ENCODE measurements at places on chromosomes 11 and 22. TPM values are rescaled to one million over a fixed set of nuclear protein-coding genes. Genes with fewer than 3 reads are reported as not detected.

DNA sequence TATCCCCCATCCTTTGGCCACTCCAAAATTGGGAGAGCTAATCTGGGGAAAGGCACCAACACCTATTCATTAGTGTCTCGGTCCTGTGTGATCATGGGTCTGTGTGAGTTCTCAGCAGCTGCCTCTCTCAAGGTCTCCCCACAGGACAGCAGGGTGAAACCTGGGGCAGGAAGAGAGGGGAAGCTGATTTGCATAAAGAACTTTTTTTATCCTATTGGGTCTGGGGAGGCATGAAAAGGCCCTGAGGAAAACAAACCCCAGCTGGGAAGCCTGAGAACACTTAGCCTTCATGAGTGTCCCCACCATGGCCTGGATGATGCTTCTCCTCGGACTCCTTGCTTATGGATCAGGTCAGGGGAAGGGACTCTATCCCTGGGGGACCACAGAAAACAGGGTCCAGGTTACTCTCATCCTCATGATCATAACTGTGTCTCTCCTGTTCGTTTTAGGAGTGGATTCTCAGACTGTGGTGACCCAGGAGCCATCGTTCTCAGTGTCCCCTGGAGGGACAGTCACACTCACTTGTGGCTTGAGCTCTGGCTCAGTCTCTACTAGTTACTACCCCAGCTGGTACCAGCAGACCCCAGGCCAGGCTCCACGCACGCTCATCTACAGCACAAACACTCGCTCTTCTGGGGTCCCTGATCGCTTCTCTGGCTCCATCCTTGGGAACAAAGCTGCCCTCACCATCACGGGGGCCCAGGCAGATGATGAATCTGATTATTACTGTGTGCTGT, 116.0 kb upstream of the TOP3B start:
- H3K27me3 ChIP-seq = no peaks in the 10 kb centered on the region
- no peak for DNase-seq
- H3K4me3 ChIP-seq = no peak overlapping the region
- H3K27ac ChIP-seq = no peak overlapping the region

- no peak overlapping the region for H3K27ac ChIP-seq
- H3K4me3 ChIP-seq = no peak overlapping the region
- no peaks in the 10 kb centered on the region for H3K36me3 ChIP-seq
- no peak for DNase-seq
- no peaks in the 10 kb centered on the region for H3K4me1 ChIP-seq
- no peaks in the 10 kb centered on the region for H3K27me3 ChIP-seq
Observed at GRCh38 chr11:126919147-126919823, 81.3 kb downstream of the KIRREL3 start.

DNA sequence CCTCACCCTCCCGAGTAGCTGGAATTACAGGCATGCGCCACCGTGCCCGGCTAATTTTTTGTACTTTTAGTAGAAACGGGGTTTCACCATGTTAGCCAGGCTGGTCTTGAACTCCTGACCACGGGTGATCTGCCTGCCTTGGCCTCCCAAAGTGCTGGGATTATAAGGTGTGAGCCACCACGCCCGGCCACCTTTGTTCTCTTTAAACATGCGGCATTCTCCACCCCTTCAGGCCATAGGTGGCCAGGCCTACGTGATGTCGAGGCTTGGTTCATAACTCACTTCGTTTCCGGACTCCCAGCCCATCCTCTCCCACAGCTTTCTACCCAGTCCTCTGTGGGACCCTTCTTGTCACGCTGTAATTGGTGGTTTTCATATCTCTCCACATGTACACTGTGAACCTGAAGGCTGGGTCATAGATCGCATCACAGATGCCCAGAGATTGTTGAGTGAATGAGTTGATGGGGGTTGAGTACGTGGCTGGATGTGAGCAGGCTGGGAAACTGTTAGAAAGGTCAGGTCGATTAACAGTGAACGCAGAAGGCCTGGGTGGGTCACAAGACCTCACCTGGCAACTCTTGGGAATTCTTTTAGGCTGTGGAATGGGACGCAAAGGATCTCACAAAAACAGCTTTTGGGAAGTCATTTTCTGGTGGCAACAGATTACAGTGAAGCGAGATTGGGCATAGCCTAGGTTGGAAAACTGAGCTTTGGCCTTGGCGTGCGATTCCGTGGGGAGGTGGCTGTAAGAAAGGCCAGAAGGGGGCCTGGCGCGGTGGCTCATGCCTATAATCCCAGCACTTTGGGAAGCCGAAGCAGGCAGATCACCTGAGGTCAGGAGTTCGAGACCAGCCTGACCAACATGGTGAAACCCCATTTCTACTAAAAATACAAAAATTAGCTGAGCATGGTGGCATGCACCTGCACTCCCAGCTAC, 44.5 kb downstream of the ST14 start:
- H3K4me3 ChIP-seq = no peak overlapping the region
- no peaks in the 10 kb centered on the region for H3K36me3 ChIP-seq
- DNase-seq = no peak
- H3K27ac ChIP-seq = no peak overlapping the region
- no peaks in the 10 kb centered on the region for H3K4me1 ChIP-seq

GRCh38 chr11:65662247-65662798, 393 bp downstream of the RELA start:
- peaks cover 26% of the 10 kb centered on the region for H3K4me1 ChIP-seq
- peak overlapping the region; percentile 92 for H3K4me3 ChIP-seq
- peak overlapping the region; percentile 99 for H3K27ac ChIP-seq
- peaks cover 33% of the 10 kb centered on the region for H3K36me3 ChIP-seq

DNA sequence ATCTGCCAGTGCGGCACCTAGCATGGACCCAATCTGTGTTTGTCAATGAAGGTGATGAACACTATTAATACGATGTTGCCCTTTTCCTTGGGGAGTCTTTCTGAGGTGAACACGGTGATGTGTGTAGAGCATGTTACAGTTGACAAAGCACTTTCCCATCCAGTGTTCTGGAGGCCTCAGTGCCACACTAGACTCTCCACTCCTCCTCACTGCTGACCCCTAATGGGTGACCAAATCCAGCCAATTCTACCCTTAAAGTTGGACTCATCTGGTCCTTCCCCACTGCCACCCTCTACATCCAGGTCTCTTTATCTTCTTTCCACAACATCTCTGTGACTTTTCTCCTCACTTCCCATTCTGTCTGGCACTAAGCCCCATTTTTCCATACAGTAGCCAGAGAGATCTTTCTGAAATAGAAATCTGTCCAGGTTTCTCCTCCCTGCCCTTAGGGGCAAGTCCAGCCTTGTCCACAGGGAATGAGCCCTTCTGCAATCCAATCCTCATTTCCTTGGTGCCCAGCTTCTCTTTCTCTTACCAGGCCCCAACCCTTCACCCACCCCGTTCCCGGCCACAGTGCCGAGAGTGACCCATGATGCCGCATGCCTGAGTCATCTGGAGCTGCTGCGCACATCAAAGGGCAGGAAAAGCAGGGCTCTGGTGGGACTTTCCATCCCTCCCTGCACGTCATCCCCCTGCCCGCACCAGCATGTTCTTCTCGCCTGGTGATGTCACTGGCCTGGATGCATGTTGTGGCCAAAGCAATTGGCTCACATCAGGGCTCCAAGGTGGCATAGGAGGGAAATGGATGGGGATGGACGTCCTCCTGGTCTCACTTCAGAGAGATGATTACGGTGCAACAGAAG, 64.2 kb downstream of the RASSF10 start:
- no peak overlapping the region for H3K4me3 ChIP-seq
- no peak overlapping the region for H3K27ac ChIP-seq
- no peaks in the 10 kb centered on the region for H3K27me3 ChIP-seq
- H3K36me3 ChIP-seq = no peaks in the 10 kb centered on the region

DNA sequence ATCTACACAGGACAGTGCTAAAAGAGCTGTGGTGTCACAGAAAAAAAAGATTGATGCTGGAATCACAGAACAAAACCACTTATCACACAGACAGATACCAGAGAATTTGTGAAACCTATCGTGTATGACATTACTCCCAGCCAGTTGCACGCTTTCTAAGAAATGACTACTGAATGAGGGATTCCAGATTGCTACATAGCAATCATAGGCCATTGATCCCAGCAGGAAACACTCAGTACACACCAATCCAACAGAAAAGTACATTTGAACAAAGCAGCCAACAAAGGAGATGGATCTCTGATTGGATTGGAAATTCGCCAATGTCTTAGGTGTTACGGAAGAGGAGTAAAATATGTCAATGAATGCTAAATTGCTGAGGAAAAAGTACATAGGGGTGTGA, 4.8 kb upstream of the OR8H1 start:
- no peak overlapping the region for H3K4me3 ChIP-seq
- no peak overlapping the region for H3K27ac ChIP-seq
- H3K4me1 ChIP-seq = no peaks in the 10 kb centered on the region
- DNase-seq = no peak

Gene MMP13
- total RNA-seq = not detected

Gene LMO1
- not detected for total RNA-seq

DNA sequence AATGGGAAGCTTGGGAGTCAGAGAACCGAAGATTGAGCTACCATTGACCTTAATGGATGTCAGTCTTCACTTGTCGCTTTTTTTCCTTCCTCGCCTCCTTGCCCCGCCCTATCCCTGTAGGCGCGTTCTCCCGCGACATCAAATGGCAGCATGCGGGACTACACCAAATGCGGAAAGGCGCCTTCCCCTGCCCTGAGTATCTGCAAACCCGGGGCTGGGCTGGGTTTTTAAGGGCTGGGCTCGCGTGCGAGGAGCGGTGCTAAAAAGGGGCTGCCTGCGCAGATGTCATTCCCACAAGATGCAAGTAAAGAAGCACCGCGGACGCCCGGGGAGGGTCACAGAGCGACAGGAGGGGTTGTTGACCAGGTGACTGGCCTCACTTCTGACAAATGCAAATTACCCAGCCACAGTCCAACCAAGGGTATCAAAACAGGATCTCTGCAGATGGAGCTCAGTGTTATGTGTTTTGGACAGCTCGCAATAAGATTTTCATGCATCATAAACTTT, 4.7 kb upstream of the FAM111B start:
- H3K27me3 ChIP-seq = no peaks in the 10 kb centered on the region
- DNase-seq = no peak

Gene PRAME
- not detected for total RNA-seq

Gene HTR3B
- total RNA-seq = 0.15 TPM

GRCh38 chr11:11521306-11522002, 100.4 kb downstream of the GALNT18 start:
- H3K27ac ChIP-seq = no peak overlapping the region
- no peaks in the 10 kb centered on the region for H3K36me3 ChIP-seq
- no peak overlapping the region for H3K4me3 ChIP-seq
- no peaks in the 10 kb centered on the region for H3K27me3 ChIP-seq
- no peak for DNase-seq
- H3K4me1 ChIP-seq = peaks cover 23% of the 10 kb centered on the region

DNA sequence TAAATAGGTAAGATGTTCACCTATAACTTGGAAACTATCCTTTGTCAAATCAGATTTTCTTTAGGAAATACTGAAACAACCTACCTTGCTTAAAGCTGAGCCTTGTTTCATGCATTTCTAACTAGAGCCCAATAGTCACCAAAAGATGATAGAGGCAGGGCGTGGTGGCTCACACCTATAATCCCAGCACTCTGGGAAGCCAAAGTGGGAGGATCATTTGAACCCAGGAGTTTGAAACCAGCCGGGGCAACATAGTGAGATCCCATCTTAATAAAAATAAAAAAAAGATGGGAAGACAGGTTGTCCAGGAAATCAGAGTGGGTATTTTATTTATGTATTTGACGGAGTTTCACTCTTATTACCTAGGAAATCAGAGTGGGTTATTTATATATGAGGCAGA, 38.3 kb downstream of the DDX6 start:
- H3K4me3 ChIP-seq = no peak overlapping the region
- no peak overlapping the region for H3K27ac ChIP-seq
- no peak for DNase-seq
- H3K27me3 ChIP-seq = no peaks in the 10 kb centered on the region

Gene ARRB1
- 9.6 TPM for total RNA-seq

GRCh38 chr11:88631497-88631896, 294.0 kb upstream of the CTSC start:
- no peaks in the 10 kb centered on the region for H3K36me3 ChIP-seq
- H3K4me1 ChIP-seq = no peaks in the 10 kb centered on the region
- no peak overlapping the region for H3K27ac ChIP-seq
- no peaks in the 10 kb centered on the region for H3K27me3 ChIP-seq
- no peak overlapping the region for H3K4me3 ChIP-seq

Gene FADS2
- 5.3 TPM for total RNA-seq

- peak overlapping the region; percentile 55 for H3K4me3 ChIP-seq
- peak overlapping the region; percentile 88 for H3K27ac ChIP-seq
- H3K4me1 ChIP-seq = peaks cover 79% of the 10 kb centered on the region
- no peaks in the 10 kb centered on the region for H3K36me3 ChIP-seq
- H3K27me3 ChIP-seq = no peaks in the 10 kb centered on the region
- DNase-seq = no peak
Observed at GRCh38 chr11:316891-317301, 3.1 kb downstream of the IFITM1 start.

Gene C11orf86
- total RNA-seq = not detected

- no peaks in the 10 kb centered on the region for H3K27me3 ChIP-seq
- peaks cover 10% of the 10 kb centered on the region for H3K36me3 ChIP-seq
- H3K4me1 ChIP-seq = no peaks in the 10 kb centered on the region
- H3K27ac ChIP-seq = no peak overlapping the region
Observed at GRCh38 chr22:31447337-31447736, 42.3 kb downstream of the EIF4ENIF1 start.

DNA sequence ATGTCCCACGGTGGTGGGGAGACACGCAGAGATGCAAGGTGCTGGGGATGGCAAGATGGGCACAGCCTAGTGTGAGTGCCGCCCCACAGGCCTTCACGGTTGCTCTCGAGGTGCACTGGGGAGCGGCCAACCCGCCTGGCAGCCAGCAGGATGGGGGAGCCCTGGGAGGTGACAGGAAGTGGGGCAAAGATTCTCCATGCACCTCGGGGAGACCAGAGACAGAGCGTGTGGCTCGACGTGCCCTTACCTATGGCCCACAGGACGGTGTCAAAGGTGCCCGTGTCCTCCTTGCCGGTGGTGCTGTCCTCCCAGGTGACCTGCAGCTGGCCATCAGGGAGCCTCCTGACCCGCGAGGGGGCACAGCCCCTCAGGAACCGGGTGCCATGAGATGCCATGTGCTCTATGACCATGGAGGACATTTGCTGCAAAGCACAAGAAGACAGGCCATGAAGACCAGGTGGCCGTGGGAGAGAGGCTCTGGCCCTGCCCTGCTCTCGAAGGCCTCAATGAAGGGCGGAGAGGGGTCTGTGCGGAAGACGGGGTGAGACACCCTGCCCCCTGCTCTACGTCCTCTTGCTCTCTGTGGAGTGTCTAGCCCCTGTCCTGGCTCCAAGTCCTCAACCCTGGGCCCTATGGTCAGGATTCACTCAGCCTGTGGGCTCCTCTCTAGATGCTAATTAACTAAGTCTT, 40.6 kb upstream of the GNB1L start:
- H3K4me1 ChIP-seq = peaks cover 28% of the 10 kb centered on the region
- H3K36me3 ChIP-seq = peaks cover 8% of the 10 kb centered on the region
- no peak for DNase-seq
- H3K27ac ChIP-seq = no peak overlapping the region

GRCh38 chr11:10540546-10540914, 457 bp downstream of the RNF141 start:
- H3K4me1 ChIP-seq = peaks cover 17% of the 10 kb centered on the region
- H3K4me3 ChIP-seq = peak overlapping the region; percentile 73
- DNase-seq = no peak
- H3K27me3 ChIP-seq = no peaks in the 10 kb centered on the region
- H3K36me3 ChIP-seq = no peaks in the 10 kb centered on the region
- H3K27ac ChIP-seq = peak overlapping the region; percentile 95

All from esophagus squamous epithelium (tissue), 5 donors.